CD4-positive, alpha-beta memory T cell (primary cell): ENCODE measurements at places on chromosomes 12 and 14.

DNA sequence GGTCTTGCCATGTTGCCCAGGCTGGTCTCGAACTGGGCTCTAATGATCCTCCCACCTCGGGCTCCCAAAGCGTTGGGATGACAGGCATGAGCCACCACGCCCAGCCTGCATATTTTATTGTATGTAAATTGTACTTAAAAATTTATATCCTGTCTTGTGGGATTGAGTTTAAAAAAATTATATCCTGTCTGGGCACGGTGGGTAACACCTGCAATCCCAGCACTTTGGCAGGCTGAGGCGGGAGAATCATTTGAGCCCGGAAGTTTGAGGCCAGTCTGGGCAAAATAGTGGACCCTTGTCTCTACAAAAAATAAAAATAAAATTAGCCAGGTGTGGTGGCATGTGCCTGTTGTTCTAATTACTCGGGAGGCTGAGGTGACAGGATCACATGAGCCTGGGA is 13.9 kb upstream of the CEBPE start:
- DNase-seq: no peak

DNA sequence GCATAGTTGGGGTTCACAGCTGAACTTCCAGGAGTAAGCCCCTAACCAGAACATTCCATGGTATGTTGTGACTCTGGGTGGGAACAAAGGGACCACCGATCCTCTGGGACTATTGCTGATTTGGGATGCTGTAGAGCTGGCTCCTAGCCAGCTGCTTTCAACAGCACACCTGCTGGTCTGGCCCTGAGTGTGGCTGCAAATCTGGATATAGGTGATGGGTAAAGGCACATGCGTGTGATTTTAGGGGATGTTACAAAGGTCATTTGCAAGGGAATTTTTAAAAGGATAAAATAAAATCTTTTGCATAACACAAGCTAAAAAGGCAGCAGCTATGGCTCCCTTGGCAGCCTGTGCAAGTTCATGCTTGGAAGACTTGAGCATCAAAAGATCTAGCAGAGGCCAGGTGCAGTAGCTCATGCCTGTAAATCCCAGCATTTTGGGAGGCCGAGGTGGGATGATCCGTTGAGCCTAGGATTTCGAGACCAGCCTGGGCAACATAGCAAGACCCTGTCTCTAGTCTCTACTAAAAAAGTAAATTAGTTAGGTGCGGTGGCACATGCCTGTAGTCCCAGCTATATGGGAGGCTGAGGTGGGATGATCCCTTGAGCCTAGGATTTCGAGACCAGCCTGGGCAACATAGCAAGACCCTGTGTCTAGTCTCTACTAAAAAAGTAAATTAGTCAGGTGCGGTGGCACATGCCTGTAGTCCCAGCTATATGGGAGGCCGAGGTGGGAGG is 1.6 kb downstream of the ALDH2 start:
- no peak for DNase-seq

DNA sequence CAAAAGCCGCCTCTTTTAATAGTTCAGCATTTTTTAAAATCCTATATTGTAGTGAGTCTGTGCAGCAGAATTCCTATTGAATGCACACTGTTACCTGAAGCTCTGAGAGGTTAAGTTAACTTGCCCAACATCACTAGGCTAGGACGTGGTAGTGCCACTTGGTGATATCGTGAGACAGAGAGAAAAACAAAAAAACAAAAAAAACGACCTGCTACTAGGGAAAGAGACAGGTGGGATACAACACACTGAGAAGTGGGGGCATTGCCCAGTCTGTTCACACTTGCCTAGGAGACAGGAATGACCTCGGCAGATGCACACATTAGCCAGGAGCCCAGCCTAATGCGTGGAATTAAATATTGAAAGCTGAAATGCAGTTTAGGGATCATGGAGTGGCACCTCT is 129.7 kb upstream of the CCND2 start:
- peak; percentile 43 for DNase-seq

DNA sequence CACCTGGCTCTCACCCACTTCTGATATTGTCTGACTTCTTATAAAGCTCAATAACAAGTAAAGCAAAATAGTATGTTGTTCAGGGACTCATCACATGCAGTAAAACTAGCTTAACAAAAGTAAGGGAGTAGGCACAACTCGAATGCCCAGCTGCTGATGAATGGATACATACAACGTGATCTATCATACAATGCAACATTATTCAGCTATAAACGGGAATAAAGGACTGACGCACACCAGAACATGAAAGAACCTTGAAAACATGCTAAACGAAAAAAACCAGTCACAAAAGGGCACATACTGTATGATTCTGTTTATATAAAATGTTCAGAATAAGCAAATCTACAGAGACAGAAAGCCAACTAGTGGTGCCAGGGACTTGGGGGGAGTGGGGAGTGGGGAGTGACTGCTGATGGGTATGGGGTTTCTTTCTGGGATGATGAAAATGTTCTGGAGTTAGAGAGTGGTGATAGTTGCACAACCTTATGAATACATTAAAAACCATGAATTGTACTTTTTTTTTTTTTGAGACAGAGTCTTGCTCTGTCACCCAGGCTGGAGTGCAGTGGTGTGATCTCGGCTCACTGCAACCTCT is 11.1 kb downstream of the PLBD2 start:
- no peak for DNase-seq

DNA sequence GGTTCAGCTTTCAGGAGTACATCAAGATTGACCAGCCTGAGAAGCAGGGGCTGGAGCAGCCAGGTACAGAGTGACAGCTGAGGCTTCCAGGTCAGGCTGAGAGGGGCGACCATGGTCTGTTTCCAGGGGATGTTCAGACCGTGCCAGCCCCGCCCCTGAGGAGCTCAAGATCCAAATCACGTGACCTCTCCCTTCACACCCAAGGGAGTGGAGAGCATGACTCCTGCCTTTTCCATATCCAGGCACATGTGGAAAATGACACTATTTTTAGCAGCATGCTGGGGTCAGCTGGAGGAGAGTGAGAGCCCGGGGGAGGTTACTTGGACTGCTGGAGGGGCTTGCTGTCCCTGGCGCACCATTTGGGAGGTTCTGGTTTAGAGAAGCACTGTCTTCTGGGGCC is 92.7 kb downstream of the B4GALNT3 start:
- DNase-seq: no peak

- DNase-seq: peak; percentile 79
Measured at GRCh38 chr14:60753264-60754119, 18.9 kb downstream of the MNAT1 start.
